ENCODE measurements at places on chromosomes 3 and 15.

DNA sequence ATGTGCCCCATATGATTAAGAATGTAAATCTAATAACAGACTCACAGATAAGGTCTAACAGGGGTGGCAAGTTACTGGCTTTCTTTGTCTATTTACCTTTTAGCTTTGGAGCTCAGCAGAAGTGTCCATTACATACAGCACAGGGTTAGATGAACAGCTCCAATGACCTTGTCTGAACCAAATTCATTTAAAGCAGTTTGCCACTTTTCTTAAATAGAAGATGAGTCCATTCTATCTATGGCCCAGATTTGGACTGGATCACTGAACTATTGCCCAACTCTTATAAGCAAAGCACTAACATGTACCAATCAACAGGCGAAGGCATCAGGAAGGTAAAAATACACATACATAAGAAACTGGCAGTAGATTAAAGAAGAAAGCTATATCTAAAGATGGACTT, 214.4 kb downstream of the TIGIT start:
- DNase-seq: no peak

DNA sequence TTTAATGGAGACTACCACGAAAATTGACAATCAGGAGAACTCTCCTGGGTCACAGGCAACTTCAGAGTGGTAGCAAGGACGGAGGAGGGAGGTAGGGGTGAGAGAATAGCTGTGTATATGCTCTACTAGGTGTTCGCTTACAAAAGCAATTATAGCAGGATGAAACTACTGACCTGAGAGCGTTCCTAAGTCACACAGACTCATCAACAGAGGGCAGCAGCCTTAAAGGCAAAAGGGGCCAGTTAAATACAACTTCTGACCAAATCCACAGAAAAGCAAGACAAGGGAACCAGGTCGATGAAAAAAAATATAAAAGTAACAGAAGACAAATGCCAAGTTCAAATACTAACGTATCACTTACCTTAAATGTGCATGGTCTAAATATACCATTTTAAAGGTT, 894.6 kb downstream of the PLOD2 start:
- peak; percentile 2 for DNase-seq

- DNase-seq: no peak
These were observed 552.9 kb downstream of the MECOM start for GRCh38 chr3:169110633-169111032.

DNA sequence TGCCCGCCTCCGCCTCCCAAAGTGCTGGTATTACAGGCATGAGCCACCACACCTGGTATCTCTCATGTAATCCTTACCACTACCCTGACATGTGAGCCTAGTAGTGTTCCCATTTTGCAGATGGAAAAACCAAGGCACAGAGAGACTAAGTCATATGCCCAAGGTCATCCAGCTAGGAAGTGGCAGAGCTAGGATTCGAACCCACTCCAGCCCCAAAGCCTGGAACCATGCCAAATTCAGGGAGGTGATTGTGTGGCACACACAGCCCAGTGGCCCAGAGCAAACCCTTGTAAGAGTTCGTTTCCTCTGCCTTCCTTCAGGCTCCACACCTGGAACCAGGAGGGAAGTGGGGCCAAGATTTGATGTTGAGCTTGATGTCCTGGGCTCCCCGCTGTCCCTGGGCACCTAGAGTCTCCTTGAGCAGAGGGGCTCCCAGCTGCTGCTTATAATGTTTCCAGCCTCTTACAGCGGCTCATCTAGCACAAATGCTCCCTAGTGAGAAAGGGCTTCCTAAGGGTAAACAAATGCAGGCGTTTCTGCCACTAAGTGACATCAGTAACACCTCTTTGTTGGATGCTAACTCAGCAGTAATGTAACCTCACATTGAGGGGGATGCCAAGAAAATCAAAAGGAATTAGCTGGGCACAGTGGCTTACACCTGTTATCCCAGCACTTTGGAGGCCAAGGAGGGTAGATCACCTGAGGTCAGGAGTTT, 3.6 kb downstream of the HAPLN3 start:
- DNase-seq: no peak

DNA sequence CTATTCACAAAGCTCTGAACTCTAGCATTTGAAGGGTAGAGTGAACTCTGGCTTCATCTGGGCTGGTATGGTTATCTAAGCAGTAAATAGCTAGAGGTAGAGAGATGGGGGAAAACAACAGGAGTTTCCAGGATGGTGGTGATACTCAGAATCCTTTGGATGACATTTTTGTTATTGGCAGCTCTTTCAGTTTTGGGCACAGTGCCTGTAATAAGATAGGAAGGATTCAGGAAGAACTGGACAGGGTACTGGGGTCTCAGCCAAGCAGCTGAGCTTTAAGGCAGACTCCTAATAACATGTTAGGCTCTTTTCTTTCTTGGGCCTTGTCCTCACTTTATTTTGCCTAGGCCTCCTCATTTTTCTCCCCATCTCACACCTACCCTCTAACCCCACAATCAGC, 338.5 kb downstream of the CADM2 start:
- DNase-seq: no peak
